Left renal pelvis (tissue), 4 donors: ENCODE measurements at places on chromosomes 4 and X. TPM values are rescaled to one million over a fixed set of nuclear protein-coding genes. Genes with fewer than 3 reads are reported as not detected.
A peak's percentile ranks its signal among the peaks of the same experiment; 100 is the strongest.

F11 gene
- polyA plus RNA-seq, result 2.2 TPM

SYTL4 gene
- polyA plus RNA-seq, result 11.4 TPM

JCHAIN gene
- 0.45 TPM for polyA plus RNA-seq

MSX1 gene
- 0.91 TPM for polyA plus RNA-seq

DCLK2 gene
- polyA plus RNA-seq, result 13.4 TPM

BST1 gene
- polyA plus RNA-seq, result 10.8 TPM

TMPRSS11A gene
- not detected for polyA plus RNA-seq

DNA sequence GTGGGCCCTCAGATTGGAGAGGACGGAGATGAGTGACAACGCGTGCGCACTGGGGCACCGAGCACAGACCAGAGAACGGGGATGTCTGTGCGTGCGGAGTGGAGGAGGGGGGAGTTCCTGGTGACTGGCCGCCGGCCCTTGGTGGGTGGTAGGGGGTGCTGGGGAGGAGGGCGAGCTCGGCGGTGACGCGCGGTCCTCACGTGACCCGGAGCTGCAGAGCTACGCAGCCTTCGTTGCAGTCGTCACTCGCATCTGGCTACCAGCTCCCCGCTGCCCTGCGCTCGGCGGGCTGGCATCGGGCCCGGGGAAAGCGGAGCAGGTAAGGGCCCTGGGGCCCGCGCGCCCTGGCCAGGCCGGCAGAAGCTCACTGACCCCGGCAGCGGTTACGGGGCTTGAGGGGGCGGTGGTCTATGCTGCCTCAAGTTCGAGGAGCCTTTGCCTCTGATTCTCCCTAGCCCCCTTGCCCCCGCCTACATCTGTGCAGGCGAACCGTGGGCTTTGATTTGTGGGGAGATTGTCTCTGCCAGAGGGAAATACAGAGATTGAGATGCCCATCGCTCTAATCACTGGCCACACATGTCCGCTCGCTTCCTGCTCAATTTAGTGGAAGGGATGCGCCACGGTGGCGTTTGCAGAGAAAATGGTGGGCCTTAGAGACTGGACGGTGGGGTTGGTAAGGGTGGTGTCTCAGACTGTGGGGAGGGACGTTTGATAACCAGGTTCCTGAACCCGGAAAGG, at the start of gene ARMCX4:
TSS of gene ARMCX4 (plus strand) at position 245 of the 738 bp plus-strand sequence. CDS start 3,134 bp downstream, outside the sequence.
- no peak for DNase-seq

DNA sequence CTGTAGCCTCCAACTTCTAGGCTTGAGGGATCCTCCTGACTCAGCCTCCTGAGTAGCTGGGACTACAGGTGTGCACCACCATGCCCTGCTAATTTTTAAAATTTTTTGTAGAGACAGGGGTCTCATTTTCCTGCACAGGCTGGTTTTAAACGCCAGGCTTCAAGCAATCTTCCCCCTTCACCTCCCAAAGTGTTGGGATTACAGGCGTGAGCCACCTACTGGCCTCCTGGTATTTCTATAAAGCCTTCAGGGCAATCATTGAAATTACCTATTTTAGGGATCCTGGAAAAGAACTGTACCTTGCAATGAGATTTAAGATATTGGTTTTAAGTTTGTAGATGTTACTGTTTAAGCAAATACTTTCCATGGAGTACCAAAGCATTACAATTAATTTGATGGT, 13.5 kb upstream of the PLS3 start:
- no peak for DNase-seq

DNA sequence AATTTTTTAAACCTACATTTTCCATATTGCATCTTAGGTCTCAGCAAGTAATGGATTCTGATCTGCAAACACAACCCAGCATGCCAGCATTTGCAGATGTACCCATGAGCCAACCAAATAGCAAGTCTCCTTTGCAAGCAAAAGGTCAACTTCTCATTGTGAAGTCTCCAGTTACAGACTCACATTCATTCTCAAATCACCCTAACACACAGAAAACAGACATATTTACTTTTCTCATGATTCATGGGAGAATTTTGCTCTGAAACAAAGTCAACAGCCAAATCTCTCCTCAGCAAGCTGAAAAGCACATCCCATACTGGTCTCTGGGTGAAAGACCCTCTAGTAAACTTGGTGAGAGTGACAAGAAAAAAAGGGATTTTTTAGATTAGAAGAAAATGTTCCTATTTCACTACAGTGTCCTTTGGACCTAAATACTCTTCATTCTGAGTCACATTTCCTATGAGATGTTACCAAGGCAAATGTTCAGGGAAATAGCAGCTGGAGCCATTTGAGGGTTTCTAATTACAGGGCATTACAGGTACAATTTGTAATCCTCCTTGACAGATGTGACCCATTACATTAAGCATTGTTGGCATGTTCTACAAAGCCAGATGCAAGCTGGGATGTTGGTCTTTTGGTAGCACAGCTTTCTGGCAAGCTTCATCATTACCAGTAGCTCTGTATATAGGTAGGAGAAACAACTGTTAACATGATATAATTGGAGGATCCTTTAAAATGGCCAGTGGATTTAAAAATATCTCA, 383.3 kb downstream of the SMARCA1 start:
- no peak for DNase-seq

- no peak for DNase-seq
These were observed 37.3 kb upstream of the LPAR4 start for GRCh38 chrX:78710171-78710570.

DNA sequence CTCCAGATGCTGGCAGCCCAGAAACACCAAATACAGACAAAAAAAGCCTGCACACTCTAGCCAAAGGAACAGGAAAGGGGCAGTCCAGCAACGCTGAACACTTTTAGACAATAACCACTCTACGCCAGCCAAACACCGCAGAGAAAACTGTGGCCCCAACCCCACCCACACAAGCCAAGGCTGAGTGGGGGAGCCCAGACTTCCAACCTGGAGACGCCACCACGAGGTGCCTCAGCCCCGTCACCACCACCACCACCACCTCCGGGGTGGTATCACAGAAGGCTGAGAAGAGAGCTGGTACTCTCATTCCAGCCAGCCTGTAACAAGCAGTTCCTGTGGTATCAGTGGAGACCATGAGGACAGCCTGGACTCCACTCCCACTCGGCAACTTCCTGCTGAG, 22.8 kb downstream of the MEPE start:
- DNase-seq, result no peak

DNA sequence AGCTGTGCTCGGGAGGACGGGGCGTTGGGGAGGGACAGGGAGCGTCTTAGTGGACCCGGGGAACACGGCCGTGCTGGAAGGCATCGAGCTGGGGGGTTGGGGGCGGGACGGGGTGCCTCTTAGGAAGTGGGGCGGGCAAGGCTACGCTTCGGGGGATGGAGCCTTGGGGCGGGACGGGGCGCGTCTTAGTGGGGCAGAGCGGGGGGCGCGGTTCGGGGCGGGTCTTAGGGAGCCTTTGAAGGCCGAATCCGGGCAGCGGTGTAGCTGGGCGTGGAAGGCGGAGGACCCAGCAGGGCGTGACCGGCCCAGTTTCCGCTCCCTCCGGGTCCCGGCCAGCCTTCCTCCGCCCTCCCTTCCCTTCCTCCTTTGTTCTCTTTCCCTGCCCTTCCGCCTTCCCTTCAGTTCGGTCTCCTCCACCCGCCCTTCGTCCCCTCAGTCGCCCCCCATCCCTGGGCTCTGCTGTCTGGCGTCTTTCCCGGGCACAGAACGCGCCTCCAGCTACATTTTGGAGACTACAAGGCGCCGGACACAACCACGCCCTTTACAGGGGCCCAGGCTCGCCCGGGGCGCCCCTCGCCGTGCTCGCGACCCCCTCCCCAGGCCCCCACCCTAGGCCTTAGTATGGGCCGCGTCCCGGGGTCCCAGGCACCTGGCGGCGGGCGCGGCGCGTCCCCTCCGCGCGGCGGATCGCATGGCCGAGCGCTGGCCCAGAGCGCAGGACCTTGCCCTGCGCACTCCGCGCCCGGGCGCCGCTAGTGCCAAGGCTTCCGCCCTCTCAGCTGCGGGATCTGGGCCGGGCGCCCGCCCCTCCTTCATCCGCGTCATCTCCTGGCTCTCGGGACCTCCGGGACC, at the start of gene ARSD:
TSS of gene ARSD (minus strand) at position 757 of the 852 bp plus-strand sequence. CDS start at position 693, 64 bp downstream.
- DNase-seq, result peak; percentile 66

DNA sequence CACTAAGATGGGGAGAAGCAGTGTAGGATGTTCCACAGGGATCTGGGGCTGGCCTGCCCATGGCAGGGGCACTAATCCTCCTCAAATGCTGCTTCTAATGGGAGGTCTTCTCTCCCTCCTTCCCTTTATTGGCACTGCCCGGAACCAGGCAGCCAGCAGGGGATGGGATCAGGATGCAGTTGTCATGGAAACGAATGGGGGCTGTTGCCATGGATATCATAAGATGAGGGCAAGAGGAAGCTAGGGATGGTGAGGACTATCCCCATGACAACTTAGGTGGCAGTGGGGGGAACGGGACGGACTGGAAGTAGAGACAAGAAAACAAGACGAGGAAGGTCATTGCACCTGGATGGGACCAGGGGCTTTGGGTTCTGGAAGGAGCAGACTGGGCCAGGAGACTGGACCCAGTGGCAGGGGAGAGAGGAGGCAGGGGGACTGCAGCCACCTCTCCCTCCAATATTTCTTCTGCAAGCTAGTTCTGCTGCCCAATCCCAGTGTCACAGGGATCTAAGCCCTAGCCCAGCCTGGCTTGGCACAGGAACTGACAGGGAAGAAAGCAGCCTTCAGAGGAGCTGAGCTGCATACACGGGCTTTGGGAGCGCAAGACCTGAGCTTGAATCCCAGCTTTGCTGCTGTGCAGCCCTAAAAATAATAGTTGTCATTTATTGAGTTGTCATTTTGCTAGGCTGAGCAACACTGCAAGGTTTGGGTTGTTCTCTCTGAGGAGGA, 19.0 kb downstream of the IQSEC2 start:
- DNase-seq, result no peak

DNA sequence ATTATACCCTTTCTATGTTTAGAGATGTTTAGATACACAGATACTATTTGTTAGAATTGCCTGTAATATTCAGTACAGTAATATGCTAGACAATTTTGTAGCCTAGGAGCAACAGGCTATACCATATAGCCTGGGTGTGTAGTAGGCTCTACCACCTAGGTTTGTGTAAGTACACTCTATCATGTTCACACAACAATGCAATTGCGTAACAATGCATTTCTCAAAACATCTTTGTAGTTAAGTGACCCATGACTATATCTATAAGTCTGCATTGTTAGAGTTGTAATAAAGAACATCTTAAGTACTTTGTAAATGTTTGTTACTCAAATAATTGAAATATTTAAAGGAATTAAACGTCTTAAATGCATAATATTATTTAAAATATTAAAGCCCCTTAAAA, 379.3 kb downstream of the PPP3CA start:
- DNase-seq, result no peak

DNA sequence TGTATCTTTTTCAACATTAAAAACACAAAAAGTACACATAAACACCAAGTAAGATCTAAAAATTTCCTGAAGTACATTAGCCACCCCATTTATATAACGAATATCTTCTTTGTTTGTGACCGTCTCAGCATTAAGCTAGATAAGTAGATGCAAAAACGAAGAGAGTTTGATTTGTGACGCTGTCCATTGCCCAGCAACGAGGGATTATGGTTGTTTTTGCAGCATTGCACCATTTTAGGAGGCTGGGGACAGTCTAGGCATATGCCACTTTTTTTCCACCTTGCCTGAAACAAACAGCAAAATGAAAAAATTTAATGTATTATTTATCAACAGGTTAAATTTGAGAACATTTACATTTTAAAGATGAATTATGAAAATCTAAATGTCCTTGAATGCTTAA, 12.0 kb upstream of the IGSF1 start:
- no peak for DNase-seq

DNA sequence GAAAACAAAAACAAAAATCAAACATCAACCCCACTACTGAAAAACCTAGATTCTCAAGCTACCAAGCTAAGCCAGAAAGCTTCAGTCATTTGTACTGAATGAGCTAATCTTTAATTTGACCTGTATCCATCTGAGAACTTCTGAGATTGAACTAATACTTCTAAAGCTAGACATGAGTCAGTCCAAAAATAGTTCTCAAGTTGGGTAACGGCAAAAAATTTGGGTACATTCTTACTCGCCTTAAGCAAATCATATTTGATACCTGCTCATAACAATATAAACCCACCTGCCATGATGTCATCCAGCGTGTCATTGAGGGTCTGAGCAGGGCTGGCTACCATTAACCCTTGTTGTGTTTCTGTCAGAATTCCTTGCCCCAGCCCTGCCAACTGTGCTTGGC, 69.7 kb upstream of the COX18 start:
- no peak for DNase-seq

DNA sequence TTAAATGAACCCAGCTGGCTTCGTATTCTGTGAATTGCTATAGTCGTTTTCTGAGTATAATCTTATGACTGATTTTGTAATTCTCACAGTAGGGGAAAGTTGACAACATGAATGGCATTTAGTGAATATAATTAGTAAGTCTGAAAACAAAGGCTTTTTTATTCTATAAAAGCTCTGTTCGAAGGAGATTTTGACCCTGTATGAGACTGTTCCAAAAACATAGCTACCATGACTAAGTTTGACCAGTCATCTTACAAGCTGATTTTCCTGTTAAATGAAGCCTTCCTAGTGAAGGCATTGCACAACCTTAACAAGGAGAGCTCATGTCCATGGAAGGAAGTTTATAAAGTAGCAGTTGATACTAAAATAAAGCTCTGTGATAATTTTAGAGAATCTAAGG, 242.3 kb downstream of the RPA4 start:
- DNase-seq, result no peak

GRCh38 chrX:21735038-21735767, 22.7 kb downstream of the SMPX start:
- DNase-seq, result no peak
